A549 (cell line): ENCODE measurements at places on chromosomes 2 and 18.

GRCh38 chr2:21800356-21800755 lies 676.6 kb downstream of the TDRD15 start:
- DNase-seq = no peak

- no peak for DNase-seq
Observed at GRCh38 chr2:71683070-71683469, 229.7 kb downstream of the DYSF start.

DNA sequence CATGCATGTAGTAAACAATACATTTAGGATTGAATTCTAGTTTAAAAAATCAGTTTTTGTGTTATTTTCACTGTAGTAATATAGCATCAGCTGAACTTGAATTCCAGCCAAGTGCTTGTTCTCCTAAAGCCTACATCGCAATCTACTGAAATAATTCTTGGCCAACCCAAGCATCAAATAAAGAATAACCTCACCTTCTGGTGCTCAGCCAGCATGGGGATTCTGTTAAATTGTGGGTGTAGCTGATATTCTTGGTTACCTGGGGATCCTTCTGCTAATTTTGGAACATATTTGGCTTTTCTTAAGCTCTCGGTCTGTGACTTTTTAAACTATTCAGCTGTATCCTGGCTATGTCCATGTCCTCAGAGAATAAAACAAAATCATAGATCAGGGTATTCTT lies 248.8 kb downstream of the NRXN1 start:
- DNase-seq = no peak

DNA sequence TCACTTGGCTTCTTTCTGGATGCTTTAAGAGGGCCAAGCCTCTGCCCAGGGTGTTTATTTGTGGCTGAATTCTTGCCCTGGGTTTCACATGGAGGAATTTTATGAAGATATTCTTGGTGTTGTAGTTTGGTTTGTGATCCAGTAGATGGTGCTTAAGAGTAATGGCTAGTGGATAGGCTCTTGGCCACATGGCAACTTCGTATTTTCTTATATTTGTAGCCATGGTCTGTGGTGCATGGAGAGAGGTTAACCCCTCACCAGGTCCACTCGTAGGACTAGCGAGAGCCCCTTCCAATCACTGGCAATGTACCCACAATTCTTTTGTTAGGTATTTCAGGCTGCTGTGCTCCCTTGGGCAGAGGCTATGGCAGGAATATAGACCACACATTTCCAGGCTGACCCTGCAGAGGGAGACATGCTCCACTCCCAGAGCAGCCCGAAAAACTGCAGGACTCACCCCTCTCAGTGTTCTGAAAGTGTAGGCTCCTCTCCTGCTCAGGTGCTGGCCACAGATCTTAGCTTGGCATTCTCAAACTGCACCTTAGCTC lies 582.1 kb upstream of the SETBP1 start:
- peak; percentile 4 for DNase-seq

DNA sequence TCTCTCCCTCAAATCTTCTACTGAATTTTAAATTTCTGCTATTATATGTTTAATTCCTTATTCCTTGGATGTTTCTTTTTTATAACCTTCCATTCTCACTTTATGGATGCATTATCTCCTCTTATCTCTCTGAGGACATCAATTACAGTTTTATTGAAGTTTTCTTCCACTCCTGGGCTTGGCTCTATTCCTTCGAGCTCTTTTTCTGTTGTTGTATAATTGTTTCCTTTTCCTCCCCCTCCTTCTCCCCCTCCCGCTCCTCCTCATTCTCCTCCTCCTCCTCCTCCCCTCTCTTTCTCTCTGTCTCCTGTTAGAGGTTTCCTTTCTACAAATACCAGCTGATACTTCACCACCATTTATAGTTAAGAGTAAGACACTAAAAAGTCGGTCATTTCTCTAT lies 209.8 kb downstream of the ZBTB7C start:
- no peak for DNase-seq

GRCh38 chr2:190984595-190984994 lies 29.4 kb downstream of the STAT1 start:
- no peak for DNase-seq
